ENCODE measurements at places on chromosomes 6 and 20.

GRCh38 chr6:128029826-128030225, 129.0 kb upstream of the THEMIS start:
- DNase-seq: no peak

DNA sequence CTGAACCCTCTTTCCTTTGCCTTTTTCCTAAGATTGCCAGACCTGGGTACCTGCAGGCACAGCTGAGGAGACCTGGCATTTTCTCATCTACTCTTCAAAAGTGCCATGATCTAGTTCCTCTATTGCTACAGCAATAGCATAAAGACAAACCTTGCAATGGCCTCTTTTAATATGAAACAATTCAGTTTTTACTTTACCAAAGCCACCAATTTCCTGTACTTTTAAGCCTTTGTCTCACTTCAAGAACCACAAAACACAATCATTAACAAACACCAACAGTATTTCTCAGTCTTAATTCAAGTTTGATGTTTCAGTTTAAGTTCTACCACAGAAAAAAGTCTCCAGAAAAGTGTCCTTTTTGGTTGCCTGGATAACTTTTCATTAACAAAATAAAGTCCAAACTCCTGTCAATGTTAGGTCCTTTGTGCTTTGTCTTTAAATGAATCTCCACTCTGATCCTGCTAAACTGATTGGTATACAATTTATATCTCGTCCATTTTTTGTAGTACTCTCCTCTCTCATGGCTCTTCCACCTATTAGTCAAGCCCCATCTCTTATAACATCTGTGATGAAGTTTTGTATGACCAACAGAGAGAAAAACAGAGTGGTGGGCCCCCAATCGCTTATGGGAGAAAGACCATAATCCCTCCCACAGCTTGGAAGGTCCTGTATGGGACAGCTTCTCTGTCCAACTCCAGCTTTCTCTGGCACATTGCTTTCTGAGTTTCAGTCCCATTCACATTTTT, 50.5 kb upstream of the THEMIS start:
- DNase-seq: no peak

- DNase-seq: no peak
Measured at GRCh38 chr6:87784690-87785089, 82.7 kb upstream of the AKIRIN2 start.

- no peak for DNase-seq
Measured at GRCh38 chr20:25090492-25091429, 8.8 kb upstream of the VSX1 start.

GRCh38 chr20:31759836-31760518, 20.9 kb downstream of the TPX2 start:
- no peak for DNase-seq

DNA sequence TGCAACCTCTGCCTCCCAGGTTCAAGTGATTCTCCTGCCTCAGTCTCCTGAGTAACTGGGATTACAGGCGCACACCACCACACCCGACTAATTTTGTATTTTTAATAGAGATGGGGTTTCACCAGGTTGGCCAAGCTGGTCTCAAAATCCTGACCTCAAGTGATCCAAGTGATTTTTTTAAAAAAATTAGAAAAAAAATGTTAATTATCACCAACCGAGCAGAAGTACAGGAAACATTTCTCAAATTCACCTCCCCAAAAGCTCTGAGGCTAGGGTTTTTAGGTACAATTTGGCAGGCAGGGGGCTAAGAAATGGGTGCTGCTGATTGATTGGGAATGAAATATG, 14.9 kb upstream of the SLC22A16 start:
- DNase-seq: no peak

GRCh38 chr6:41693281-41694240, 41.8 kb downstream of the TFEB start:
- no peak for DNase-seq

Data from AG20443 (cell line).